ENCODE measurements at places on chromosomes 1 and 21. TPM values are rescaled to one million over a fixed set of nuclear protein-coding genes. Genes with fewer than 3 reads are reported as not detected.

DNA sequence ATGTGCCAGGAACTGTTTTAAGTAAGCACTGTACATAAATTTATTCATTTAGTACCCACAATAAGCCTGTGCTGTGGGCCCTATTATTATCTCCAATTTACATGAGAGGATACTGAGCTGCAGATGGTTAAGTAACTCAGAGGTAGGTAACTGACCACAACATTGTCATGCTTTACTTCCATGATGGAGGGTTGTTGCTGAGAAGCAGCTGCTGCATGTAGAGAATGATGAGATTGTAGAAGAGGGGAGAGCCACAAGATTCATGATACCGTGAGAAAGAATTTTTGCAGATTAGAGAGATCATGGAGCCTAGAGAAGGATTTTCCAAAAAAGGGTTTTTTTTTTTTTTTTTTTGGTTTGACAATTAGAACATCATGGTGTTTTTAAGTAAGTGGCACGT is 313.1 kb downstream of the PTBP2 start:
- no peak overlapping the region for H3K4me3 ChIP-seq
- H3K27ac ChIP-seq: no peak overlapping the region
- no peaks in the 10 kb centered on the region for H3K36me3 ChIP-seq
- no peaks in the 10 kb centered on the region for H3K27me3 ChIP-seq
- no peak for DNase-seq

- H3K27ac ChIP-seq: no peak overlapping the region
- peaks cover 14% of the 10 kb centered on the region for H3K4me1 ChIP-seq
- H3K36me3 ChIP-seq: no peaks in the 10 kb centered on the region
- no peaks in the 10 kb centered on the region for H3K27me3 ChIP-seq
- DNase-seq: no peak
- no peak overlapping the region for H3K4me3 ChIP-seq
Measured at GRCh38 chr1:94951509-94952208, 24.7 kb upstream of the CNN3 start.

DNA sequence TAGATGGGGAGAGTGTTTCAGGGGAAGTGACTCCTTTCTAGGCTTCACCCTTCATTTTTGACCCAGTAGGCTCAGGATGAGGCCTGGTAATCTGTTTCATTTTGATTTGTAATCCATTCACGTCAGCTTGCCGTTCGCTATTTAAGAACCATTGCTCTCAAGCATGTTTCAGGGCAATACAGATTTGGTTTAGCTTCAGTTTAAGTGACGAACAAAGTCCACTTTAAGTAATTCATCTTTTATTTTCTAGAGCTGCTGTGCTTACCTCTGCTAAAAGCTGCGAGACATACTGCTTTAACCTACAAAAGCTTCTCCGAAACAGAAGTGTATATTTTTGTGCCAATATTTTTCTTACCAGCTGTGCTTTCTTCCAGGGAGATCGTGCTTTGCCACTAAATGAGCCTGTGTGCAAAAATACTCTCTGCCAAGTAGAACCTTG is 8.9 kb upstream of the FMO3 start:
- H3K27me3 ChIP-seq: no peaks in the 10 kb centered on the region
- H3K4me3 ChIP-seq: no peak overlapping the region
- no peaks in the 10 kb centered on the region for H3K4me1 ChIP-seq
- H3K27ac ChIP-seq: no peak overlapping the region
- DNase-seq: peak; percentile 34

DNA sequence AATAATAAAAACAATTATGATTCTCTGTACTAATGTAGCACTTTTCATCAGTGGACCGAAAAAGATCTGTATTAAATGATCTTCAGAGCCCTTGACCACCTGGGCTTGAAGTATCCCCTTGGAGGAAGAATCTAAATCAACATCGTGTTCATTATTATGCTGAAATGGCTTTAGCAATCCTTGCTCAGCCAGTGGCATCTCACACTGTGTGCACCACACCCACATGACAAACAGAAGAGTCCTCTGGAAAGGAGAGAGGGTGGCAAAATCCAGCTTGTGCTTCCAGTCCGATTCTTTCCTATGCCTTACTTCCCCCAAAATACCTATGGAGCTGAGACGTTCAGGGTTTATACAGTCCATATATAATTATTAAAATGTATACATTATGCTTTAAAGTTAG is 318.5 kb upstream of the RUNX1 start:
- no peak overlapping the region for H3K4me3 ChIP-seq
- DNase-seq: no peak
- no peaks in the 10 kb centered on the region for H3K36me3 ChIP-seq
- H3K4me1 ChIP-seq: no peaks in the 10 kb centered on the region

DNA sequence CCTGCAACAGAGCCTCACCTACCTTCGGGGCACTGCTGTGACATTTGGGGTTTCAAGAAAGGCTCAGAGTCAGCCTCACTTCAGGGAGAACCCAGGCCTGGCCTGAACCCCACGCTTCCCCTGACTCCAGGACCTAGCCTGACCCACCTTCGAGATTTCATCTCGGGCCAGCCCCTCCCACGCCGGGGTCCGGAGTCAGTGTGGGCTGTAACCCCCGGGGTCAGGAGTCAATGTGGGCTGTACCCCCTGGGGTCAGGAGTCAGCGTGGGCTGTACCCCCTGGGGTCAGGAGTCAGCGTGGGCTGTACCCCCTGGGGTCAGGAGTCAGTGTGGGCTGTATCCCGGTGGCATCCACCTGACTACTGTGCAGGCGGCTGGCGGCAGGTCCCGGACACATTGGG is 183.0 kb upstream of the RAB4A start:
- peaks cover 7% of the 10 kb centered on the region for H3K4me1 ChIP-seq
- no peaks in the 10 kb centered on the region for H3K27me3 ChIP-seq
- H3K27ac ChIP-seq: no peak overlapping the region
- H3K4me3 ChIP-seq: no peak overlapping the region

Gene ABCA4
- polyA plus RNA-seq: 0.33 TPM
